M059J (cell line): ENCODE measurements at places on chromosomes 3 and 15.

DNA sequence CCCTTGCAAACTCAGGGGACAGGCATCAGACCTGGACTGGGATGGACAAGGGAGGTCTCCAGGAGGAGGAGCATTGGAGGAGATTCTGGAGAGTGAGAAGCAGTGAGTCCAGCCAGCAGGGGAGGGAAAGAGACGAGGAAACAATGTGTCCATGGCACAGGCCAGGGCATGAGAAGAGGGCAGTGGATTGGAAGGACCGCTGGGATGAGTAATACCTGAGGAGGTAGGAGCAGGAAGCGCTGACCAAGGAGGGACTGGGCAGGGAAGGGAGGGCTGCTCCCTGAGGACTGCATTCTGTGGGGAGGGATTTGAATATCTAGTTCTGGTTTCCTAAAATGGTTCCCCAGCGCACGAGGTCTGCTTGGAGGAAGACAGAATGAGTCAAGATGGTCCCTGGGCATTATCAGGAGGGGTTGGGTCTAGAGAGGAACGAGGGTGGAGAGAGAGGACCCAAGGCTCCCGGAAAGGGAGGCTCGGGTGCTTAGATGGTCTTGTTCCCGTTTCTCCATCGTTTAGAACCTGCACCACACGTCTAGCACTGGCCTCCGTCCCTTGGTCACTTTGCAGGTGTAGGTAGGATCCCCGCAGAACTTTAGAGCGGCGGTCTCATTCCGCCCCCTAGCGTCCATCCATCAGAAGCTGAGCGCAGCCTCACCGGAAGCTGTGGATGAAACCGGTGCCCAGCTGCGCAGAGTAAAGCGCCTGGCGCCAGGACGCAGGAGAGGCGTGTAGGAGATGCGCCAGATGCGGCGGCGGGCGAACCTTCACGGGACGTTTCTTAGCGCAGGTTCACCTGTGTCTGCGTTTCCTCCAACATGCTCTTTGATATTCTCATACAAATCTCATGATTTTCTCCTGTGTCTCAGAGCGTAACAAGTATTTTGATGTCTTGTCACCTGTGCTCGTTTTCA lies 190.7 kb upstream of the NDN start:
- DNase-seq, result no peak

- no peak for DNase-seq
Observed at GRCh38 chr3:196492080-196492479, 11.5 kb downstream of the RNF168 start.

DNA sequence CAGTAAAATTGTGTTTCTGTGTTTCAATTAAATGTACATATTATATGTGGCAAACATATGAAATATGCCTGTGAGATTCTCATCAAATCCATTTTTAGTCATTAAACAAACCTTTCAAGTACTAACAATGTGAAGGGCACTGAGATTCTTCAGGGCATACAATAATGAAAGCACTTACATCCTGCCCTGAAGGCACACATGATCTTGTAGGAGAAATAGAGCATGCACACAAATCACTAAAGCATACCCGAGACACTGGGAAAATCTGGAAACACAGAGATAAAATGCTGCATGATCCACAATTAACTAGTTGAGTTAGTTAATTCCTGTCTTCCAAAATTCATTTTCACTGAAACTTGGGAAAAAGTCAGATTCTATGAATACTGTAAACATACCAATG lies 810.5 kb upstream of the NECTIN3 start:
- DNase-seq, result no peak

GRCh38 chr3:154324919-154325318 lies 632 bp upstream of the DHX36 start:
- DNase-seq, result peak; percentile 3

GRCh38 chr3:127822041-127822681 lies at the start of gene MGLL:
Gene MGLL (minus strand): TSS chr3:127822515. CDS start chr3:127822318, 197 bp downstream.
- DNase-seq, result peak; percentile 57

GRCh38 chr15:85737061-85737460 lies 57.7 kb downstream of the KLHL25 start:
- no peak for DNase-seq

DNA sequence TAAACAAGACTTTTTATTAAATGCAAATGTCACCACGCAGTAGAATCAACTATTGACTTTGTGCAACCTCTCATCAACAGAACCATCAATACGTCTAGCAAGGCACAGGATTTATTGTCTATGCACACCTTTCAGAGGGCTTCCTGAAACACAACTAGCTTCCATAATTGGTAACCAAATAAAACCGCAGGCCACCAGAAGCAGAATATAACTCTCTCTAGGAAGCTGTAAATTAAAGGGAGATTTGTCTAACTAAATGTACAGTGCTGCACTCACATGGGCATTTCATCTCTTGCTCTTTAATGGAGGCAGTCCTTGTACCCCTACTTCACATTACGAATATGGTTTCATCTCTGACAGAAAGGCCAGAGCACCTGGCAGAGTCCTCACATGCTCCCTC lies 93.0 kb downstream of the FHIT start:
- DNase-seq, result no peak

- no peak for DNase-seq
Observed at GRCh38 chr15:53759411-53759931, at the start of gene WDR72. Gene WDR72 (minus strand): TSS chr15:53759663. CDS start chr15:53733149, 26,514 bp downstream.

DNA sequence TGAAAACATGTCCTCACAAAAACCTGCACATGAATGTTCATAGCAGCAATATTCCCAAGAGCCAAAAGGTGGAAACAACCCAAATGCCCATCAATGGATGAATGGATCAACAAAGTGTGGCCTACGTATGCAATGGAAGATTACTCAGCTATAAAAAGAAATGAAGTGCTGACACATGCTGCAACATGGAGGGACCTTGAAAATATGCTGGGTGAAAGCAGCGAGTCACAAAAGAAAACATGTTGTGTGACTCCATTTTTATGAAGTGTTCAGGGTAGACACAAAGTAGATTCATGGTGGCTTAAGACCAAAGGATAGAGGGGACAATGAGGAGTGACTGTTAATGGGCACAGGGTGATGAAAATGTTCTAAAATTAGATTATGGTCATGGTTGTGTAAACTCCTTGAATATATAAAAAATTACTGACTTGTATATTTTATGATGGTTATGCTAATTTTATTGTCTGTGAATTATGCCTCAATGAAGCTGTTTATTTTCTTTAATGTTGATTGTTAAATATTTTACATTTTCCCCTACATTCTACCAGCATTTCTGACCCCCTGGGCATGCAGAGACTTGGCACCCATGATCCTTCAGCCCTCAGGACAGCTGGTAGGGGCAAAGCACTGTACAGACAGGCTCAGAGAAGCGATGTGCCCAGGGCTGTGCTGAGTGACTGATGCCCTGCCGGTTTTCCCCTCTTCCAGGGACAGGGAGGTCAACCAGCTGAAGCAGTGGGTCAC lies 37.8 kb downstream of the CFAP100 start:
- DNase-seq, result peak; percentile 25

DNA sequence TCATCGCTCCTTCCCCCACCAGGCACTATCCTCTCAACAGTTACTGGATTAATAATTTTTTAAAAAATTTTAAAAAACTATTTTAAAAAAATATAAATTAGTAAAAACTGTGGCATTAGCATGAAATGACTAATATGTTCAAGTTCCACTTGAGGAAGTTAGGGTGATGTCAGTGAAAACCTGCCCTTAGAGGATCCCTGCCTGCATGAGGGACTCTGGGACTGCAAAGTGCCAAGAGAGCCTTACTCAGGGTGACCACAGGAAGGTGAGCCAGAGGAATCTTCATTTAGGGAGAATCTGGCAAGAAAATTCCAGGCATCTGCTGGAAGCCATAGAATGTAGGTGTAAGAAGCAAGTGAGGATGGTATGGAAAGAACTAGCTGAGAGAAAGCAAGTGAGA lies 157.7 kb upstream of the BCL6 start:
- DNase-seq, result peak; percentile 42

GRCh38 chr15:71387810-71388209 lies 272.5 kb downstream of the THSD4 start:
- DNase-seq, result no peak

DNA sequence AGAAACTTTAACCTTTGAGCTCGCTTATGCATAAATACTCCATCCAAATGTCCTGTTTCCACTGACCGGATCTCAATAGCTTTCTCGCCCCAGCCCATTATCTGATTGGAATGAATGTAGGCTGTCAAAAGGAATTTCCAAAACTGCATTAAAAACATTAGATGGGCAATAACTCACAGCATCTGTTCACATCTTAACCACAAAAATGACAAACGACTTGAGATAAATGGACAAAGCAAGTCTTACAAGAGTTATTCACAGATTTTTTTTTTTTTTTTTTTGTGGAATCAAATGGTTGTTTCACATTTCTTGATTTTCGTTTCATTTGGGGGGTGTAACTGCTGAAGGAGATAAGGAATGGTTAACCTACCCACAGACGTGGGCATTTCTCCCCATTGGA lies 39.7 kb upstream of the SLC2A2 start:
- peak; percentile 63 for DNase-seq

GRCh38 chr3:8932507-8932906 lies 30.8 kb downstream of the RAD18 start:
- no peak for DNase-seq

DNA sequence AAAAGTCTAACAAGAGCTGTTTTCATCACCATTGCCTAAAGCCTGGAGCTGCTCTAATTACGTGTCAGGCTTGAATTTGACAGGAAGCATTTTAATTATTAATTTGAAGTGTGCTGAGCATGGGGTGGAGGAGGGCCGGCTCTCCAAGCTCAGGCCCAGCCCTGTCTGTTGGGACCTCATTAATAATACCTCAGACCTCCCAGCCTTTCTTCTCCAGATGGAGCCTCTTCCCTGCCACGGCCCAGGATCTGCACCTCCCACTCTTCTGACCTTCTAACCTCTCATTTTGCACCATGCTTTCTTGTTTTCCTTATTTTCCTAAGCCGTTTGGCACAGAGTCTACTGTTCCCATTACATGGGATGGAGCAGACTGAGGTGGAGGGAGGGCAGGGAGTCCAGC lies 30.0 kb downstream of the INSYN1 start:
- DNase-seq, result no peak

DNA sequence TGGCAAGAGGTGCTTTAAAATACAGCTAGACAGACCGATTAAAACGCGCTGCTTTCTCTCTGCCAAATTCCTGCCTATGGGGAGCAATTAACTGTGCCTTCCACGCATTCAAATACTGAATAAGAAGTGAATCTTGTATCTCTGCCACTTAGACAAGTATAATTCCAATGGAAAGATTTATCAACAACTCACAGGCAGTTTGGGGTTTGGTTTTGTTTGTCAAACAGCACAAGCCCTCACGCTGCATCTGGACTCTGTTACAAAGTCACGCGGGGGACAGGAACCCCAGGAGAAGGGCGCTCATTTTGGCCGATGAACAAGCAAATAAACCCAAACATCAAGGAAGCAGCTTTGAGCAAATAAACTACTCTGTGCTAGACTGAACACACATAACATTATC lies 61.8 kb upstream of the TMCO5A start:
- DNase-seq, result no peak

DNA sequence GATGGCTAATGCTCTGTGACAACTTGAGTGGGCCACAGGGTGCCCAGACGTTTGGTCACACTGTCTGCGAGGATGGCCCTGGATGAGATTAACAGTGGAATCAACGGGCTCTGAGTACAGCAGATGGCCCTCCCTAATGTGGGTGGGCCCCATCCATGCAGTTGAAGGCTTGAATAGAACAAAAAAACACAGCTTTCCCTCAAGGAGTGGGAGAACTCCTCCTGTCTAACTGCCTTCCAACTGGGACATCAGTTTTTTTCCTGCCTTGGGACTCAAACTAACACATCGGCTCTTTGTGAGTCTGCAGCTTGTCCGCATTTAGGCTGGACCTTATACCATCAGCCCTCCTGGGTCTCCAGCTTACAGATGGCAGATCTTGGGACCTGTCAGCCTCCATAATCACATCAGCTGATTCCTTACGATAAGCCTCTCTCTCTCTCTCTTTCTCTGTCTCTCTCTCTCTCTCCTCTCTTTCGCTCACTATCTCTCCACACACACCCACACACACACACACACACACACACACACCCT lies 20.8 kb downstream of the FAM174B start:
- no peak for DNase-seq

- no peak for DNase-seq
Observed at GRCh38 chr3:122548619-122549018, 15.5 kb downstream of the PARP9 start.

DNA sequence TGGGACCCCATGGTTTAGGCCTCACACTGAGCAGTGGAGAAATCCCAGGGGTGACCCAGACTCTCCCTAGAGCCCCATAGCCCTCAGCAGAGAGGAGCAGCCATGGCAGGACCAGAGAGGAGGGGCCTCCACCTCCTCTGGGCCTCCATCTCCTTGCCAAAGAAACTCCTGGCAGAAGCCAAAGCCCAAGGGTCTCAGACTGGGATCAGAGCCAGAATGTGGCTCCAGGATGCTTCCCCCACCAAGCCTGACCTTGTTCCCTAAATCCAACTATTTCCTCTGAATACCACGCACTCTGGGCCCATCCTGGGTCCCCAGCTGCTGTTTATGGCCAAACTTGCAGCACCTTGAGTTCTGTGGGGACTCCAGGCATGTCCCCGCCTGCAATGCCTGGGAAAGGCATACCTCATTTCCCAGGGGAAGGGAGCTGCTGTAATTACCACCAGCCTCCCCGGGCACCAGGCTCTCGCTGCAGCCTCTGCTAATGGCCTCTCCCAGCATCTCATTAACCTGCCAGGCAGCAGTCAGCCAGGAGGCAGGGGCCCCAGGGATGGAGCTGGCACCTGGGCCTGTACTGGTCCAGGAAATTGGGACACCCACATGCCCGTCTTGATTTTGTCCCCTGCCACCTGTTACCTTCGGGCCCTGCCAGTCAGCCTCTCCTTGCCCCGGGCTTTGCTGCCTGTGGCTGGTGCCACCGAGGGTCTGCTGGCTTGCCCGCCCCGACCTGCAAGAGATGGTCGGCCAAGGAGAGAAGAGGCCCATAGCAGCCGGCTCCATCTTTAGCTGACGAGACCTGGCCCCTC lies 4.6 kb downstream of the CCDC9B start:
- DNase-seq, result no peak

DNA sequence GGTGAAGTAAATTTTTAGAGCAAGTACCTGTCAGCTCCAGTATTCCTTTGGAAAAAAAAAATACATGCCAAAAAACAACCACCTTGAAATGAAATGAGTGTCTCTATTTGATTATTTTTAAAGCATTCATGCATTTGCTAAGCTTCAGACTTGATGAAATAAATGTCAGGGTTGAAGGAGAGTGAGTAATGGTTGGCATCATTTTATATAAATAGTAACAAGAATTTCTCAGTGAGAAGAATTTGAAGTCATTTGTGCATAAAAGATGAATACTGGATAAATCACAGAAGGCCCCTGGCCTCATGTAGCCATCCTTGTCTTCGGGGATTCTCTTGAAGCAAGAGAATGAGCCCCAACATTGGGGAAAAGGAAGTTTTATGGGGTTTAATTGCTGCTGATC lies 318.4 kb downstream of the LPP start:
- DNase-seq, result peak; percentile 83

- DNase-seq, result no peak
Observed at GRCh38 chr3:111605493-111605892, 10.3 kb upstream of the ZBED2 start.

GRCh38 chr3:127549826-127550467 lies 40.6 kb downstream of the TPRA1 start:
- no peak for DNase-seq
